ENCODE measurements at places on chromosomes 2 and 18.

GRCh38 chr2:147500819-147501395, 343.9 kb upstream of the ACVR2A start:
- no peak for DNase-seq

- no peak for DNase-seq
Measured at GRCh38 chr18:80202264-80202998, 44.9 kb downstream of the PARD6G start.

- DNase-seq: no peak
Measured at GRCh38 chr18:13247506-13247905, 28.9 kb downstream of the LDLRAD4 start.

DNA sequence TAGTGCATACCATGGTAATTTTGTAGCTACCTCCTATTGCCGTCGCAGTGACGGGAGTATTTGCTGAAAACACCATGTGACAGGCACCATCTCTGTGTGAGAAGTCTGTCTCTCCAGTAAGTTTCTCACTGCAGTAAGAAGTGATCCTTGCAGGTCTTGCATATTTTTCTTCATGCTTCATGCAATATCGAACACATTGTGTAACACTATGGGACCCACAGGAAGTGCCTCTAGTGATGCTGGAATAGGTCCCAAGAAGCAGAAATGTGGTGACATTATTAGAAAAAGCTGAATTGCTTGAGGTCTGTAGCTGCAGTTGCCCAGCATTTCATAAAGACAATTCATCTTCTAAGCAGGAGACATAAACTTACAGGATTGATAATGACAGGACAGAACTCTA, 167.6 kb downstream of the DCDC2C start:
- DNase-seq: no peak

GRCh38 chr18:11947214-11948191, 33.8 kb upstream of the IMPA2 start:
- no peak for DNase-seq

DNA sequence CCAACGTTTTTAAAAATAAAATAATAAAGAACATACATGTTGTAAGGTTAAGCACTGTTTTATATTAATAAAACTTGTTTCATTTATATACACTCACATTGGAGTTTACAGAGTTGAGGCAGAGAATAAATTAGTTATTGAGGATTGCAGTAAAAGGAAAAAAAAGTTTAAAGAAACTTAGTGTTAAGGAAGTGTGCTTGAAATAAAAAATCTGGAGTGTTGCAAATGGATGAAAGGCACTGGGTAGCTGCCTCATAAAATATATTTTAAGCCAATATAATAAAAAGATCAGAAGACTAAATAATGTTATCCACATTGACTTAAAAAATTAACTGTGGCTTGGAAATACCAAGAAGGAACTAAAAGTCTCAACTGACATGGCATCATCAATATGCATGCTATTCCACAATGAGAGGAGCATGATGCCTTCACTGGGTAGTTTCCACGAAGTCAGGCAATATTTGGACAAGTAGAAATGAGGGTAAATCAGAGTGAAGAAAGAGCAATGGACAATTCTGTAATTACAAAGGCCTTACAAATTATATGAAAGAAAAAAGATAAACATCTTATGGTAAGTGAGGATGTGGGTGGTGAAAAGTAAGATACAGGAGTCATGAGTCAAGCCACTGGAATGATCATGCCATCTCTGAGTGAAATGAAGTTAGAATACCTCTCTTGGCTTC, 2.5 kb downstream of the GALNT3 start:
- DNase-seq: no peak

DNA sequence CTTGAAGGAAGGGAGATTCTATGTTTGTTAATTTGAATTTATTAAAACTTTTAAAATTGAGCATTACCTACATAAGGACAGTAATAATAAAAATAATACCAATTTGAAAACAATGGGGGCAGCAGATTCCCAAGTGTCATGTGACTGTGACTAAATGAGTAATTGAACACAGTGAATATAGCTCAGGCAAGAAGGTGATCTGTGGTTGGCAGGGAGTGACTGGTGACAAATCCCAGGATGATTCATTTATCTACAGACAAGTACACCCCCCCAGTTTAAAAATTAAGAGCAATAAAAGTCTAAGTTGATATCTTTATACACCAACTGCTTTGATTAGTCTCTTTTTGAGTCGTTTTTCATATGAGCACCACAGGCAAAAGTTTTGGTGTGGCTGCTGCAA, 299.5 kb downstream of the ARHGAP15 start:
- DNase-seq: no peak

- no peak for DNase-seq
Measured at GRCh38 chr2:55268288-55268906, 634 bp downstream of the MTIF2 start.

GRCh38 chr2:237449193-237449881, 35.4 kb upstream of the COL6A3 start:
- DNase-seq: no peak

- DNase-seq: no peak
Measured at GRCh38 chr2:178229927-178230326, 35.6 kb downstream of the OSBPL6 start.

- DNase-seq: no peak
Measured at GRCh38 chr2:216041438-216041837, 28.1 kb upstream of the MREG start.

- no peak for DNase-seq
Measured at GRCh38 chr18:58819051-58819450, 45.6 kb upstream of the ZNF532 start.

- no peak for DNase-seq
Measured at GRCh38 chr2:42987112-42987922, 194.9 kb upstream of the HAAO start.

DNA sequence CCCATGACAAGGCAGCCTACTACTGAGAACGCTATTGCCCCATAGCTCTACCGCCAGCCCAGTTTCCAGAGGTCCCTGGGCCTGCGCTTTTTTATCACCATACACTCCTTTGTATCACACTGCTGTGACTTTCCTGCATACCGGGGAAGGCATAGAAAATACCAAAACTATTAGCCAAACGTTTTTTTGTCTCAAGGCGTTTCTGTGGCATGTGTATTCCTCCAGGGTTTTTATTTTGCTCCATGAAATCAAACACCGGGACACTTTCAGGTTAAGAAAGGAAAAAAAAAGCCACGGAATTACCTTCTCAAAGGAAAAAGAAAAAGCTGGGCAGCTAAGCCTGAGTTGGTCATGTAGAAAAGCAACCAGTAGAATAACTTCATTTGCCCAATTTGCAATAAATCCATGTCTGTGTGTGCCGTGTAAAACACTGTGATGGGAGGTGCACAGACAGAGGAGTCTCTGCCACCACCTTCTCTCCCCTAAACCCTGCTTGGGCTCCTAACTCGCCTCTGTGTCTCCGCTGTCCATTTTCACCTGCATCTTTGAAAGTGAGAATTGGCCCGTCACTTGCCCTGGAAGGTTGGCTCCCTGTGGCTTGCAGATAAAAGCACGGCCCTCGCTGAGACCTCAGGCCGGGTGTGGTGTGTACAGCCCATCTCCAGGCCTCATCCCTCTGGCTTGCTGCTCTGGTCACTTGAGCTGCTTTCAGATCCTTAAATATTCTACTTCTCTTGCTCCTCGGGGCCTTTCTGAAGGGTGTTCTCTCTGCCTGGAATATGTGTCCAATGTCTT, 1.7 kb downstream of the AMER3 start:
- DNase-seq: no peak

GRCh38 chr2:96933305-96934181, 52.8 kb downstream of the FAM178B start:
- DNase-seq: no peak

DNA sequence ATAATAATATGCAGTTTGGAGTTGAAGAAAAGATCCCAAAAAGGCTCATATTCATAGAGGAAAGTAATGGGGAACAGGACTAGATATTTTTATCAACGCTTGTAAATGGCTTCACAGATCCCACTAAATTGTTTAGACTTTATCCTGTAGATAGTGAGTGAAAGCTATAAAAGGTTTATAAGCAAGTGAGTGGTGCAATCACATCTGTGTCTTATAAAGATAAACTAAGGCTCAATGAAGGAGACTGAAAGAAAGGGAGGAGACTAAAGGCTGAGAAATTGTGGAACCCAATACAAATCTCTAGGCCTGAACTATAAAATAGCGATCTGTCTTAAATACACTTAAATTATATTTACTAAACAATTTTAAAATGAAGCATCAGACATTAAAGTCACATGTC, 7.7 kb downstream of the SP3 start:
- DNase-seq: no peak

GRCh38 chr2:160516547-160517365, 23.1 kb upstream of the RBMS1 start:
- DNase-seq: no peak

DNA sequence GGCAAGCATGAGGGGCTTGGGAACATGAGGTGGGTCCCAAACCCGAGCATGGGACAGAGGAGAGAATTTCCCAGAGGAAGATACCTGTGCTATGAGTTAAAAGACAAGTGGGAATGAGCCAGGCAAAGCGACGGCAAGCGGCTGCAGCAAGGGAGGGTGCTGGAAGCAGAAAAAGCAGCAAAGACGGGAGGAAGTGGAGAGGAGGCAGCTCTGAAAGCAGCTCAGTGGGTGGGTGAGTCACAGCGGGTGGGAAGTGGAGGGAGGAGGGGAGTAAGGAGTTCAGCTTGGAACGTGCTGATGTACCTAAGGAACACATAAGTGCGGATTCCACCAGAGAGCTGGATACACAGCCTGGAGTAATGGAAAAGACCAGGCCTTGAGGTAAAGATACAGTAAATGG, 41.4 kb downstream of the THUMPD2 start:
- DNase-seq: no peak

DNA sequence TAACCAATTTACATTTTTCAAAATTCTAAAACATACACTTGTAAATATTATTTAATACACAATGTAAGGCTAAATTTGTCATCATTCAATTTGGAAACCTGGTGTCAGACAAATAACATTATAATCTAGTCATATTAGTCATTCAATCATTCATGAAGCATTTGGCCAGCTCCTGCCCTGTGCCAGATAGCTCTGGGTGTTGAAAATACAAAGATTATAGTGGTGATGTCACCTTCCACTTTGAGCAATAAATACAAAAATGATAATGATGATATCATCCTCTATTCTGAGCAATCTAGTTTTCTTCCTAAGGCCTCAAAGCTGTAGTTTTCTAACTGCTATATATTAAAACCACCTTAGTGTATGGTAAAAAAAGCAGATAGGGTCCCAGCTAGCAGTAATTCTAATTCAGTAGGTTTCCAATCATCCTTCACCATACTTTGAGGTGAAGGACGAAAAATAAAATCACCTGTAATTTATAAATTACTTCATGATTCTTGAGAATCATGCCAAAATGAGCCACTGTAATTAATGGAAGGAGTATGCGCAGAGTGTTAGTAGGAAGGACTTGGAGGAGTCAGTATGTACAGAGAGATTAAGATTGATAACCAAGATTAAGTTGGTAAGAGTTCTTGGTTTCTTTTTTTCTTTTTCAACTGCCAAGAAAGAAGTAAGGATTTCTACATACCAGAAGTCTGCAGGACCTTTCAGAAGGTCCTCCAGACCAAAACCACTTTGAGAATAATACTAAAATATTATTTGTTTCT, 23.2 kb downstream of the MEMO1 start:
- DNase-seq: no peak

- no peak for DNase-seq
Measured at GRCh38 chr18:35939138-35939537, 33.3 kb upstream of the RMP24 start.

DNA sequence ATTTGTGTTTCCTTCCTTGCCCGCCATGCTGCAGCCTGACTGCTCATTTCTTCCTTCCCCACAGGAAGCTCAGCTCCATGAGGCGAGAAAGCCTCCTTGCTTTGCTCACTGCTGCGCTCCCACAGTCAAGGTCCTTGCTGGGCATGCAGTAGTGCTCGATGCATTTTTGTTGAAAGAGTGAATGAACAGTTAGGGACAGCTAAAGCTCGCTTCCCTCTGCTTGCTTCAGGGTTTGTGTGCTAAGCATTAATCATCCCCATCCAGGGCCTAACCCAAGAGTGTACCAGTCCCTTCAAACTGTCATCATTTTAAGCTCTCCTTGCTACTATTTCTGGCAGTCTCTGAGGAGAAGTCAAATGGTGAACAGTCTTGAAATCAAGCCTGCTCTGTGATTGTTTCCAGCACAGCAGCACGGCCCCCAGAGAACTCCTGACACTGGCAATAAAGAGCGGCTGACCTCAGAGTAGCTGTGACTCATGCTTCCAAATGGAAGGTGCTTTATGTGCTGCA, 171.7 kb upstream of the SOX11 start:
- no peak for DNase-seq

DNA sequence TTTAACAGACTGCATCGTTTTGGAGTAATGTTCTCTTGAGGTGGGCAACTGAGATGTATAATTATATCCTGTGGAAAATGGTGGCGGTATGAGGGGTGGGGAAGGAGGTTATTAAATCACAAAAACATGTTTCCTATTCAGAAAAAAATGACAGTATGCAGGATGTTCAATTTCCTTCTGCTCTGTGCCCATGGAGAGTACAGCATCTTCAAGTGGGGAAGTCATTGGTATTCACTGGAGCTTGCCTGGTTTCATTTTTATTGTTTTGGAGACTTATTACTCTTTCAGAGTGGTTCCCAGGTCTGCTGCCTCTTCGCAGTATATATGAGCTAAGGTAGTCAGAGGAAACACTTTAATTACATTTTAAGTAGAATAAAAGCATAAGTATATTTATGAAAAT, 318.8 kb upstream of the RAB12 start:
- DNase-seq: no peak

- no peak for DNase-seq
Measured at GRCh38 chr2:176261136-176261535, 8.1 kb upstream of the MTX2 start.

DNA sequence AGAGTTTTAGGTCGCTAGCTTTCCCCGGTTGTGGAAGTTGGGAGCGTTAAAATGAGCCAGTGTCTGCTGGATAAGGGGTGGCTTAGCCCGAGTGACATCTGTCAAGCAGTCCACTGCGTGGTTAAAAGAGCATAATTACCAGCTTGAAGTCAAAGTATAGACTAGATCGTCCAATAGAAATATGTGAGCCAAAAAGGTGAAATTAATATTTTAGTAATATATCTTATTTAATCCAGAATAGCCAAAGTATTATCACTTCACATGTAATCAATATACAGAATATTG, 654 bp downstream of the COMMD1 start:
- no peak for DNase-seq

- DNase-seq: no peak
Measured at GRCh38 chr2:37456479-37456878, 112.0 kb downstream of the QPCT start.

DNA sequence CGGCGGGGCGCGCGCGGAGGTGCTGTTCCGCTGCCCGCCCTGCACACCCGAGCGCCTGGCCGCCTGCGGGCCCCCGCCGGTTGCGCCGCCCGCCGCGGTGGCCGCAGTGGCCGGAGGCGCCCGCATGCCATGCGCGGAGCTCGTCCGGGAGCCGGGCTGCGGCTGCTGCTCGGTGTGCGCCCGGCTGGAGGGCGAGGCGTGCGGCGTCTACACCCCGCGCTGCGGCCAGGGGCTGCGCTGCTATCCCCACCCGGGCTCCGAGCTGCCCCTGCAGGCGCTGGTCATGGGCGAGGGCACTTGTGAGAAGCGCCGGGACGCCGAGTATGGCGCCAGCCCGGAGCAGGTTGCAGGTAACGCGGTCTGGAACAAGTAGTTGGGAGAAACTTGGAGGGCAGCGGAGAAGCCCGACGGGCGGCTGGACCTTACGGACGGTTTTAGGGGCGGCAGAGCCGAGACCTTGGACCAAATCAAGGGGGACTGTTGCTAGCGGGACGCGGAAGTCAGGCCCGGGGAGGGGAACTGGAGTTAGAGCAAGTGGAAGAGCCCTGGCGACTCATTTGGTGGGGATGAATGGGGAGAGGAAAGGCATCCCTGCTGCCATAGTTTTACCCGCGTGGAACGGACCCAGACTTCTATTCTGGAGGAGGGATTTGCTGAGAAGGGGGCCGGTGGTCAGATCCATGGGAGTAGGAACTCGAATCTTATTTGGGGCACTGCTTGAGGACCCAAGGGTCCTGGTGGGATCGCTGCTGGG, 573 bp downstream of the IGFBP2 start:
- DNase-seq: no peak

Data from NCI-H524 treated with DMSO at 0.1 percent for 48 hours (cell line).